ENCODE measurements at places on chromosomes 13 and 19.

DNA sequence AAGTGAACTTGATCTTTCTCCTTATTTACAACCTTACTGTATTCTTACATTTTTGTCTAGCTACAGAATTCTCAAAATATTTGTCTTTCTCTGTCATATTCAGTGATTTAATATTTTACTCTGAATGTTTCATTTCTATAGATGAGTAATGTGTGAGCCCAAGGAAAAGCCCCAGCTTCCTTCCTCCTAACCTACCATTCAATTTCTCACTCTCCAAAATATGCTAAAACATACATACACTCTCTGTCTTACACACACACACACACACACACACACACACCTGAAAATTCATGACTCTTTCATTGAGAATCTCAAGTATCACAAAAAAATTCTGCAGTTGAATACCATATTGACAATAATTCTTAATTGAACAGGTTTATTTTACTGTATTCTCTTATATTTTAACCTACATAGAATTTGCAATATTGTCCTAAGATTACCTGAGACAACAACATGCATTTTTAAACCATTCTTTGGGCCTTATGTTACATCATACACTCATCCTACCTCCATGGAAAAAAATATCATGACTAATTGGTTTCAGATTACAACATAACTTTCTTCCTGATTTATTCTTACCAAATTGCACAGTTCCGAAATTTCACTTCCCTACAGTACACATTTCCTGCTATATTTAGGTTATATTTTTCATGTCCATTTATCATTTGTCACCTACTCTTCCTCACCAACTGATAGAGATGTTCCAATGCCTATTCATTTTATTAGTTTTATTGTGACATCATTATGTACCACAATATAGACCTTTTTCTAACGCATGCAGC lies 1965.6 kb upstream of the PCDH20 start:
- no peak for DNase-seq

DNA sequence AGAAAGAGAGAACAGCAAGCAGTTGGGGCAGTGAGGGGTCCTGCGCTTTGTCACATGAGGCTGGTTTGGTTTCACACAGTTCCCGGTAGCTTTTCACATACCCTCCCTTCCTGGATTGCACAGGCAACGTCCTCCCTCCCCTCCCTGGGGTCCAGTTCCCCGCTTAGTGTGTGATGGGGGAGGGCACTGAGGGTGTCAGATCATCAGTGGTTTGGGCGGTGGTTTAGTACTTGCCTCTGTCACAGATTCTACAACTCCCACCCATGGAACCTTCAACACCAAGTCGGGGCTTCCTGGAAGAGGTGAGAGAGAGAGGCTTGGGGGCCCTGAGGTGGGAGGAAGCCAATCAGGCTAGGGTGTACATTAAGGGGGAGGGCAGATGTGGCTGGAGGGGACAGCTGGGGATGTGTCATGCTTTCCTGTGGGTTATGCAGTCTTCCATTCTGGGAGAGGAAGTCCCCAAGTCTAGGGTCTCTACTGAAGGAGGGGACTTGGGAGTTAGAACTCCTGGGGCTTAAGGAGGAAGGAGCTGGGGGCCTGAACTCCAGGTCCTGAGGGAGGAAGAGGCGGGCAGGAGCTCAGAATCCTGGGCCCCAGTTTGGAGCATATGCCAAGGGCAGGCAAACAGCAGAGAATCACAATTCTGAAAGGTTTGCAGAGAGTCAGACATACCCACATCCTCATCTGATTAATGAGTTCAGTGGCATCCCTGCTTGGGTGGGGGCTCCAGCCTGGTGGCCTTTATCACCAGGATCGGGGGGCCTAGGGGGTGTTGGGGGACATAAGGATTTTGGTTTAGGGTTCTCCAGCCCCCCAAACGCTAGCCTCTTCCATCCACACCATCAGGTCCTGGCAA lies at the start of gene NKG7:
Gene NKG7 (minus strand): TSS at position 6 of the 856 bp plus-strand sequence. CDS start 119 bp downstream, outside the sequence.
- peak; percentile 66 for DNase-seq

GRCh38 chr13:78168981-78169380 lies 250.3 kb upstream of the EDNRB start:
- no peak for DNase-seq

- no peak for DNase-seq
Measured at GRCh38 chr13:72150502-72150901, 283.5 kb upstream of the DACH1 start.

GRCh38 chr13:43448605-43449336 lies 338.0 kb downstream of the ENOX1 start:
- no peak for DNase-seq

GRCh38 chr13:36385489-36385888 lies 39.3 kb upstream of the SPART start:
- DNase-seq: no peak

DNA sequence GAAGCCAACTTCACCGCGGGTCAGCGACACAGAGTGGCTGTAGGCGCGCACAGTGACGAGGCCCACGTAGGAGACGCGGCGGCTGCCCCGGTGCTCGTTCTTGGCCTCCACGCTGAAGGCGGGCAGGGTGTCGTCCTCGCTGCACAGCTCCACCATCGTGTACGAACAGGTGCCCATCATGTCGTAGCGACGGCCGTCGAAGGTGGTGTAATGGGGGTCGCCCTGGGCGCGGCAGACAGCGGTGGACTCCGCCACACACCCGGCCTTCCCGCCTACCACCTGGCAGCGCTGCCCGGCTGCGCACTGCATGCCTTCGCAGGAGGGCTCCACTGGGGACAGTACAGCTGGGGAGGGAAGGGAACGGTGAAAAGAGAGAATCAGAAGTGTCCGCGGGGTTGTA lies 10.0 kb downstream of the FCGBP start:
- no peak for DNase-seq

DNA sequence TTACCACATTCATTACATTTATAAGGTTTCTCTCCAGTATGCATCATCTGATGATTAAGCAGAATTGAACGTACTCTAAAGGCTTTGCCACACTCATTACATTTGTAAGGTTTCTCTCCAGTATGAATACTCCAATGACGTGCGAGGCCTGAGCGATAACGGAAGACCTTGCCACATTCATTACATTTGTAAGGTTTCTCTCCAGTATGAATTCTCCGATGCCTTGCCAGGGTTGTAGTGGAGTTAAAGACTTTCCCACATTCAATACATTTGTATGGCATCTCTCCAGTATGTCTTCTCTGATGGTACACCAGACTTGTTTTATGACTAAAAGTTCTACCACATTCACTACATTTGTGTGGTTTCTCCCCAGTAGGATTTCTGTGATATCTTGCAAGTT lies 16.8 kb upstream of the ZNF432 start:
- no peak for DNase-seq

DNA sequence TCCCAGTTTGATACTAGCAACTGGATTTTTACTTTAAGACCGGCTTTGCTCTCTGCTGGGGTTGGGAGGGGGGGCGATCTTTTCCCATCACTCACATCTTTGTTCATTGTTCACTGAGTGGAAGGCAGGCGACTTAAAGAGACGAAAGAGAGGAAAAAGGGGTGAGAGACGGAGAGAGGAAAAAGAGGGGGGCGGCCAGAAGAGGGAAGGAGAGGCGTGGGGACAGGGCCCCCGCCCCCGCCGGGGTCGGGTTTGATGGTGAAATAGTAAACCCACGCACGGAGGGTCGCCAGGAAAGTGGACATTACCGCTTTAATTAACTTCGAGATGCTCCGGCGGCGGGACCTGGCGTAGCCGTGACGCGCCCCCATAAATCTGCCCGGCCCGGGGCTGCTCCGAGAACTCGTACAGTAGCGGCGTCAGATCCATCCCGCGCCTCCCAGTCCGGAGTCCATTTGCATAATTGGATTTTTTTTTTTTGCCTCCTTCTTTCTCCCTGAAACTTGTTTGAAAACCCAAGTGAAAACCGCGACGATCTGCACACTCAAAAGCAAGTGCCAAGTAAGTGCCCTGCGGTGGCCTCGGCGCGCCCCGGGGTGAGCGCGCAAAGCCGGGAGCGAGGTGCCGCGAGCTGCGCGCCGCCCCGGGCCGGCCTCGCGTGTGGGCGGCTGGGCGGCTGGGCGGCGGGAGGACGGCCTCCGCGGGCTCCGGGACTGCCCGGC lies 143.9 kb upstream of the ZNF536 start:
- no peak for DNase-seq

DNA sequence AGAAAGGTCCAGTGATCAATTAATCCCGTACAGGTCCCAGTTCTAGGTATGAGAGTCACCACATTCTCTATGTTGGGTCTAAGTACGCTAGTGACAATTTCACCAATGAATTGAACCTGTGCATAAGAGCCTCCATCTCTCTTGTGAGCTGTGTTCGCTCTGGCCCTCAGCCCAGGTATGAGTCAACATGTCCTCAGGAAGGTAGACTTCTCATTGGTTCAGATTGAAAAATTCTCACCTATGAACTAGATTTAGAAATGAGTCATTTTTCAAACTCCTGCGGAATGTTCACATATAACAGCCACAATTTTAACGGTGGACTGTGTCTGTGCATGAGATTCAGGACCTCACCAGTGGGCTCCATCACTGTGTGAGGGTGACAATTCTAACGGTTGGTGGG lies 12.7 kb upstream of the ZNF43 start:
- DNase-seq: no peak

GRCh38 chr19:19540064-19540714 lies 2.1 kb downstream of the CILP2 start:
- peak; percentile 53 for DNase-seq

GRCh38 chr13:26026211-26026610 lies 25.6 kb downstream of the SHISA2 start:
- DNase-seq: no peak

GRCh38 chr19:19040417-19040816 lies 7.0 kb downstream of the ARMC6 start:
- no peak for DNase-seq

DNA sequence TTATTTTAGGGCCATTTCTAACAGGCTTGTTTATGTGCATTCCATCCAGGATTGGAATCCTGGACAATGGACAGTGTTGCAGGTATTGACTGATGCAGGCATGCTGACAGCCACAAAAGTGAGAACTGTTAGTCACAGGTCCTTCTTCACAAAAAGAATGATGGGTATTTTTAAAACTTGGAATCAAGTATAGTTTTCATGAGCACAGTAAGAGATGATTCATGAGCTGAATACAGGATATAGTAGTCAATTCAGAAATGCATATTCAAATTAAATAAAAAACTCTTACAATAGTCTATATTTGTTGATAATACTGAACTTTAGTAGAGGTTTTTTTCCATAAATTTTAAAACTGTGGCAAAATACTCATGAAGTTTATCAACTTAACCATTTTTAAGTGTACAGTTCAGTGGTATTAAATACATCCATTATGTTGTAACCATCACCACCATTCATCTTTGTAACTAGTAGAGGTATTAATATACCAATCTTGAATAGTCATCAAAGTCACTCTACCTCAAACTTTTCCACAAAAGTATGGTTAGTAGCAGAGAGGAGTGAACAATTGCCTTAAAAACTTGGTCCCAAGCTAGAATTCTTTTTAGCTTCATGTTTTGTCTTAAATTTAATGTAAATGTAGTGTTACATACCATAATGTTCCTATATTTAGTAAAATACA lies 79.5 kb downstream of the KCNRG start:
- no peak for DNase-seq

DNA sequence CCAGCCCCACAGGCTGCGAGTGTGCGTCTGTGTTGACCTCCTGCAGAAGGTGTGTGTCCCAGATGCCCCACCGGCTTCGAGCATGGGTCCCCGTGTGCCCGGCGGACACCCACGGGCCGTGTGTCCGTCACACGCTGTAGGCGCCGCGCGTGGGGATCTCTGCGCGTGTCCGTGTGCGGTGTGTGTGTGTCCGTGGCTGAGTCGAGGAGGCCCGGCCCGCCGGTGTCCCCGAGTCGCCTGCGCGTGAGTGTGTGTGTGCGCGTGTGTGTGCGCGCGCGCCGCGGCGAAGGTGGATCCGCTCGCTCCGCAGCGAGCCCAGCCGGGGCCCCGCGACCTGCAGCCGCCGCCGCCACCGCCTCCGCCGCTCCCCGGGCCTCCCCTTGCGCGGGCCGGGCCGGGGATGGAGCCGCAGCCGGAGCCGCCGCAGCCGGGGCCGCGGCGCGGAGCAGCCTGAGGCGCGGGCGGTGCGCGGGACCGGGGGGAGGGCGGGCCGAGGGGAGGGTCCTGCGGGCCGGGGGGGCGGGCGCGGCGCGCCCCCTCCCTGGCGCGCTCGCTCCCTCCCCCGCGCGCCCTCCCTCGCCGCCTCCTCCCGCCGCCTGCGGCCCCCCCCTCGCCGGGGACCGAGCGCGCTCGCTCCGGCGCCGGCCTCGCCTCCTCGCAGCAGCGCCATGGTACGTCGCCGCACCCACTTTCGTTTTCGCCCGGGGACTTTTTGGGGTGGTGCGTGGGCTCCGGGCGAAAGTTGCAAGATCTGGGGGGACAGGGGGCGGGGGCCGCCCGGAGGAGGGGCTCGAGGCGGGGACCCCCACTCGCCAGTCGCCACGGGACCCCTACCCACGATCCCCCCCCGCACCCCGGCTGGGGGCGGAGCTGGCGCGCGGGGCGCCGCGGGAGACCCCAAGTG lies 7.1 kb upstream of the NFIC start:
- DNase-seq: peak; percentile 64

DNA sequence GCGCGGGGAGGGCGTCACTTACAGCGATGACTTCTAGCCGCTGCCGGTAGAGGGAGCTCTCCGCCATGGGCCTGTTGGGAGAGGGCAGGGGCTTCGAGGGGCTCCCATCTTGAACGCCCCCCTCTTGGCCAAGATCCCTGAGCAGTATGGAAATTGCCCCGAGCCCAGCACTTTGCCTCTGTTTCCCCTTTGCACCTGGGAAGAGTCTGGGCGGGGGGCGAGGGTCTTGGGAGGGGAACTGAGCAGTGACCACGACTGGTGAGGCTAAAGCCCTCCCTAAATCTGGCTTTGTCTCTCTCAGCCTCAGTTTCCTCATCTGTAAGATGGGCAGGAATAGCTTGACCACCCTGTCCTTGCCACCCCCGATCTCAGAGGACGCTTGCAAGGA lies 2.8 kb downstream of the PALM3 start:
- peak; percentile 21 for DNase-seq

DNA sequence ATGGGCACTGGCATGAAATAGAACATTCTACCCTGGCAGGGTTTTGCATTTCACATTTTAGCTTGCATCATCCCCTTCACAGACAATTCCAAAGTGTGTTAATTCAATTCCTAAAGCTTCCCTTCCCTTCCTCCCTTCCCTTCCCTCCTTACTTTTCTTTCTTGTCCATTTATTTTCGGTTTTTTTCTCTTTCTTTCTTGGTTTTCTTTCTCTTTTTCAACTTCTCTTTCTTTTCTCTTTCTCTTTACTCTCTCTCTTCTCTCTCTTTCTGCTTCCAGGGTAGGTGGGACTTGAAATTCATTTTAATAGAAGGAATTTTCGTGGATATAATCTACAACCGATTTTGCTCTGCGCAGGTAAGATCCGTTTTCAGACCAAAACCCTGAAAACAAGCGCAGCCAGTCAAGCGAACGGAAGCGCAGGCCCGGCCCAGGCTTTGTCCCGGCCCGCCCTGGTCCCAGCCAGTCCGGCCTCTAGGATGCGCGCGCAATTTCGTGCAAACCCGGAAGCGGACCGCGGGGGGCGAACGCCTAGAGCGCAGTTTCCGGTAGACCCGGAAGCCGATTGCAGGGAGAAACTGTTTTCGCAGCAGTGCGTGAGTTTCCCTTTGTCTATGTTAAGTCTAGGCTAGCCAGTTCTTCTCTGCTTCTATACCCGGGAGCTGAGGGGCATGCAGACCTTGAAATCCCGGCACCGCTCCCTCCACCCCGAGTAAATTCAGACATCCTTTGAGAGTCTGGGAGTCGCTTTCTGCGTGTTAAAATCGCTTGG lies at the start of gene ZNF528:
Gene ZNF528 (plus strand): TSS at position 540 of the 771 bp plus-strand sequence. CDS start 4,165 bp downstream, outside the sequence.
- DNase-seq: peak; percentile 91

- no peak for DNase-seq
Measured at GRCh38 chr19:7211191-7211951, 82.8 kb downstream of the INSR start.
